ENCODE measurements at places on chromosomes 6 and 20.

DNA sequence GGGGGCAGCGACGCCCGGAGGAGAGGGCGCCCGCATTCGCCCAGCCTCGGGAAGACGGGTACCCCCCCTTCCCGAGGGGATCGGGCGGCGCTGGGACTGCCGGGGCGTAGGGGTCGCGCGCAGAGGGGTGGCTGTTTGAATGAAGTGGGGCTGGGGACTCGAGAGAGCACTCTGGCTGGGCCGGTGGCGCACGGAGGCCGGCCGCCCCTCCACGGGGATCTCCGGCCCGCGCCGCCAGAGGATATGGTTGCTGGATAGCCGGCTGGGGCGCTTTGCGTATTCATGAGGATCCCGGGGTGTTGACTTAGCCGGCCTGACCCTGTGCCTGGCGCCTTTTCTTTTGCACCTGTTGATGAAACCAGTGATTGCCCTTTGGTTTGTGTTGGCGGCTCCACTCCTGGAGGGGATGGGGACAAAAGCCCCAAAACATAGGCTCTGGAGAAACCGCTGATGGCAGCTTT, 469 bp downstream of the SYNJ2 start:
- DNase-seq: no peak

DNA sequence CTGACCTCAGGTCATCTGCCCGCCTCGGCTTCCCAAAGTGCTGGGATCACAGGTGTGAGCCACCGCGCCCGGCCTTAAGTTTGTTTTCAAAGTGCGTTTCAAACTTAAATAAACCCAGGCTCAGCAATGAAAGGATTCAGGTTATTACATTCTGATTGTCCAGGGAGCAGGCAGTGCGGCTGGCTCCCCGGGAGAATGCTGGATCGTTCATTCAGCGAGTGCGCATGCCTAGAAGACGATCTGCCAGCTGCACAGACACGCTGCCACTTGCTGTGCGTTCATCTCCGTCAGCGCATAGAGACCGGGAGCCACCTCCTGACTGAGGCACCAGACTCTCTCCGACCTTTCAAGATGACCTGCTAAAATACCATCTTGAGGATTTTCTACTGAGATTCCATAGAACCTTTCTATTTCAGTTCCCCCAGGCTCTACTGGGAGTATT, 163.9 kb upstream of the ZNF217 start:
- no peak for DNase-seq

GRCh38 chr20:59078231-59078630, 35.6 kb upstream of the PRELID3B start:
- DNase-seq: no peak

GRCh38 chr6:85678026-85678601, 35.4 kb upstream of the SYNCRIP start:
- DNase-seq: no peak

DNA sequence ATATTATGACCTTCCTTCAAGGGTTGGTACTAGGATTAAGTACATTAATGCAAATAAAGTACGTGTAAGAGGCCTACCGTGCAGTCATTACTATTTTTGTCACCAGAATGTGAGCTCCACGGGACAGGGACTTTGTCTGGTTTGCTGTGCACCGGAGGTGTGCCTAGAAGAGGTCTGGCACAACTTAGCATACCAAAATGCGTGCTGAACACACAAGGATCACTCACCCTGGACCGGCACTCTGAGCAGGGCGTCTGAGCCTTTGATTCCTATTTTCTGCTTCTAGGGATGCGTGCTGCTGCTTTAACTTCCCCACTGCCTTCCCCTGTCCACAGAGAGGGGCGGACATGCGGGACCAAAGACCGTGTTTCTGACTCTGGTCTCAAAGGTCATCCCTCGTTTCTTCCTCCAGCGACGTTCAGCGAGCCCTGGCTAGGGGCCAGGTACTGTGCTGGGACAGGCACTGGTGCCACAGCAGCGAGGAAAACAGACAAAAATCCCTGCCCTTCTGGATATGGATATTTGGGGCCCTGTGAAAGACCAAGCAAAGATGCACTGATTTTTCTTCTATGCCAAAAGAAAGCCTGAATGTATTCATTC, 222.7 kb downstream of the BMP7 start:
- no peak for DNase-seq
